ENCODE measurements at places on chromosomes 5 and 9.
A peak's percentile ranks its signal among the peaks of the same experiment; 100 is the strongest.

GRCh38 chr5:152634586-152634985, 229.5 kb upstream of the NMUR2 start:
- no peak for DNase-seq

DNA sequence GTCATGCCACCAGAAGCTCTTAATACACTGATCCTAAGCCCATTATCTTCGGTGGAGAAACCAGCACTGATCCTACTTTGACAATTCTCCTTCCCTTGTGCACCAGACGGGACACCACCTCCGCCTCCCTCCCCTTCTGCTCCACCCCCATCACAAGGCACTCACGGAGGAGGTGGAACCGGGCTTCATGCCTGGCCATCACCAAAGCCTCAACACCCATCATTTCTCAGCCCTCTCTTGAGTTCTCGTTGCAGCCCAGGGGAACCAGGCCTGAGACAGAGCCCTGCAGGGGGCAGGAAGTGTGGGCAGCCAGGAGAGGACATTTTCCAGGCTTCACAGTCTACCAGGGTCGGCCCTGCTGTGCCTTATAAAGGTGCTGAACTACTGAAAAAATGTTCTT, 160.5 kb downstream of the GOLPH3 start:
- no peak for DNase-seq

DNA sequence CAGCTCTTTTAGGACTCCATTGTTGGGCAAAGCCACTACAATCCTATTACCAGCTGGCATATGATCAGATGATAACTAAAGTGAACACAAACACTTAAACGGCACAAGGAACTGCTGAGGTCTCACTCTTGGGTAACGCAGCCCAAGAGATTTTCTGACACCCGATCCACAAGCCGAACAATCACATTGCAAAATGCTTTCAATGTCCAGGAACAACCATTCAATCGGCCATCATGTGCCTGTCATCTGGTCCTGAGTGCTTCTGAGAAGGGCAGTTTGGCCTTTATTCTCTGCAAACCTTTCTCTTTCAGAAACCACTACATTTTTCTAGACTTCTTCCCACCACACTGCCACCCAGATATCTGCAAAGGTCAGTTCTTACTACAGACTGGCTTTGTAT, 283.1 kb downstream of the GLIS3 start:
- no peak for DNase-seq

DNA sequence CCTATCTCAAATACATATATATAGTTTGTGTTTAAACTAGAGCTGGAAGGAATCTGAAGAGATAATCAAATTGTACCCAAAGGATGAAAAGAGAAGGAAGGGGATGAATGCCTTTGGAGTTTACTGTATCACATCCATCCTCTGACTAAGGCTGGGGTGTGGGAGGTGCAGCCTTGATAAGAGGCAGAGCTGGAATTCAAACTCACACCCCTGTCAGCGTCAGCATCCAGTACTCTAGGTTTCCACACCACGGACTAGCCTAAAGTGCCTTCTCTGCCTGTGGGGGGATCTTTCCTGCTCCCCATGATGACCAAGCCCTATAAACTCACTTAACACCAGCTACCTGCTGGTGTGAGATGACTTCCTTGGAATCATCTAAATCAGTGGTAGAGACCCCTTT, 48.1 kb downstream of the EPB41L4B start:
- DNase-seq = no peak

DNA sequence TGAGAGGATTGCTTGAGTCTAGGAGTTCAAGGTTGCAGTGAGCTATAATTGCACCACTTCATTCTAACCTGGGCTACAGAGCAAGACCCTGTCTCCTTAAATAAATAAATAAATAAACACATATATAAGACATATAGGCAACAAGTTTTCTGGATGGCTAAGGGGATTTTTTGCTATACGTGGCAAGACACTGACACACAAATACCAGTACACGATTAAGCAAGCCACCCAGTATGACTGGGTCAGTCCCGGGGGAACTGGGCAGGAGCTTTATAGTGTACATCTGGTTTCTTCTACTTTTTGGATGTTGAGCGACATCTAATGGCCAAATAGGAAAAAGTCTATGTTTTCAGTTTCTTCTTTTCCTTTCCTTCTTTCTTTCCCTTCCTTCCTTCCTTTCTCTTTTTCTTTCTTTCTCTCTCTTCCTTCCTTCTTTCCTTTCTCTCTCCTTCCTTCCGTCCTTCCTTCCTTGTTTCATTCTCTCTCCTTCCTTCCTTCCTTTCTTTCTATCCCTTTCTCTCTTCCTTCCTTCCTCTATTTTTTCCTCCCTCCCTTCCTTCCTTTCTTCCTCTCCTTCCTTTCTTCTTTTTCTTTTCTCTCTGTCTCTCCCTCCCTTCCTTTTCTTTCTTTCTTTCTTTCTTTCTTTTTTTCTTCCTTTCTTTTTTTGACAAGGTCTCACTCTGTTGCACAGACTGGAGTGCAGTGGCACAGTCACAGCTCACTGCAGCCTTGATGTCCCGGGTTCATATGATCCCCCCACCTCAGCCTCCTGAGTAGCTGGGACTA, 47.0 kb upstream of the PLIN2 start:
- peak; percentile 83 for DNase-seq

GRCh38 chr5:148898413-148899075, 72.1 kb downstream of the ADRB2 start:
- DNase-seq = no peak

Data from left cardiac atrium (tissue), 4 donors.